ENCODE measurements at places on chromosomes 2 and 18.

DNA sequence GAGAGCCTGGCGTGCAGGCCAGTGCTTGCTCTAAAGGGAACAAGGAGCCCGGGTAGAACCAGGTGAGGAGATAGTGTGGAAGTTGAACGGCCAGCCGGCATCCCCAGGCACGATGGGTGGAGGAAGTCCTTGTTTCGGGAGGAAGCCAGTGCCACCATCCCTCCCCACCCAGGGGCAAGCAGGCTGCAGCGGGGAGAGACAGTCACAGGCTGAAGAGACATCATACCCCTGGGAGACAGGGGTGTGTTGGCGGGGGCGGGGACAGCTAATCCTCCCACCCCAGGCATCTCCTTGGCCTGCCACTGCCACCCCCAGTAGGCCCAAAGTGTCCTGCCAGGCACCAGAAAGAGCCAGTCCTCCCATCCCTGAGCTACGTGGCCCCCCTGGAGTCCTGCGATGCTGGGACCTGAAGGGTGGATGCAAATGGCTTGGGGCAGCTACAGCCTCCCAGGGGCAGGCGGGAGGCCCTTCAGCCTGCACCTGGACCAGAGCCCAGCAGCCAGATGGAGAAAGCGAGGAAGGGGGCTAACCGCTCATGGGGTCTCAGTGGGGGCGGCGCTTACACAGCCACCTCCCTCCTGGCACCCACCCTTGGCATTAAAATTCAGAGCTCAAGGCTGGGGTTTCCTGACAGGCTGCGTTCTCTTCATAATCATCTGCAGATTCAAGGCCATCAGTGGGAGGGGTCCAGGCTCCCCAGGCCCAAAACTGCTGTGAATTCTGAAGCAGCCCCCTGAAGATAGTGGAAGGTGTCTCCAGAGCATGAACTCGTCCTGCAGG lies 14.8 kb upstream of the GPR55 start:
- DNase-seq = no peak

- DNase-seq = no peak
Observed at GRCh38 chr2:190755772-190756415, 107.0 kb downstream of the NAB1 start.

DNA sequence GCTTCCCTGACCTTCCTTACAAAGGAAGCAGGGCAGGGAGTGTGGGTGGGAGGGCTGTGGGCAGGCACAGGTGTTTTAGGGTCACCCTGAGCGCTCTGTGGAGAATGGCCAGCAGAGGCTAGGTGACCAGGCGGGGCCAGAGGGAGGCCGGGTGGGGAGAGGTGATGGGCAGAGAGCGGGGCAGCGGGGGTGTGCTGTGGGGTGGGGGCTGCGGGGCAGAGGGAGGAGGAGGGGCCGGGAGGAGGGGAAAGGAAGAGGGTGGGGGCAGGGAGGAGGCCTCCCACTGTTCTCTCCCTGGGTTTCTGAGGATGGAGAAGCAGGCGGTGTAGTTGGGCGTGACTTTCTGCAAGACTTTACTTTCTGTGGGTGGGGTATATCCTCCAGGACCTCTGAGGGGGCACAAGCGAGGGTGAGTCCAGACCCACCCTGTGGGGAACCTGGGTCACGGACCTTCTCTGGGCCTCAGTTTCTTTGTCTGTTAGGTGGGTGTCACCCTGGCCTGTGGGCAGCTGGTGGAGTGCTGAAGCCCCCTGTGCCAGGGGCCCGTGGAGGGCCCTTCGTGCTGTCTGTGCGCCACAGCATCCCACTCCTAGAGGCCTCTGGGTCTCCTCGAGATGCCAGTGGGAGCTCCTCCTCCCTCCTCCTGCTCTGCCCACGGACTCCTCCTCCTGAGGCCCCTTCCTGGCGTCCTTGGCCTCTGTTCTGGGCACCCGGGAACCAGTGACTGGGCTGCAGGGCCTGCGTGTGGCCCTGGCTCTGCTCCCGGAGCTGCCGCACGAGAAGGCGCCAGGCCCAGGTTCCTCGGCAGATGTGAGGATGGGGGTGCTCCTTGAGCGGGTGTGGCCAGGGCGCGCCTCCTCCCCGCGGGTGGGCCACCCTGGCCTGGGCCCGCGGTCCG lies 6.3 kb upstream of the NEU4 start:
- DNase-seq = no peak

DNA sequence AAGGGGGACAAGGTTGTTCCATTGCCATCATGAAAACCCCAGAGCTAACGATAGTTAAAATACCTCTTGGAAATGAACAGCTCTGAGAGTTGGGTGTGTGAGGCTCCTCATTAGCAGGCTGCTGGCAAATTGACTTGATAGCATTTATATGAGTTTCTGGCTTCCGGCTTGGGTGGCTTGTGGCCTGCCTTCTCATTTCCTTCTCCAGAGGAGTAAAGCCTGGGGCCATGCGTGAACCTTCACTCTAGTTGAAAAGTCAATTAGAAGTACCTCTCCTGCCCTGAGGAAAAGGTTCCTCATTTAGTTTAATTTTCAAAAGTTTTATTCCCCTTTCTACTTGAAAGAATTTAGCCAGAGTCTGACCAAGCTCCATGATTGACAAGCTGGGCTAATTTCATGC lies 67.1 kb downstream of the MGAT5 start:
- DNase-seq = no peak

GRCh38 chr2:106708209-106708608 lies 177.8 kb downstream of the ST6GAL2 start:
- no peak for DNase-seq

DNA sequence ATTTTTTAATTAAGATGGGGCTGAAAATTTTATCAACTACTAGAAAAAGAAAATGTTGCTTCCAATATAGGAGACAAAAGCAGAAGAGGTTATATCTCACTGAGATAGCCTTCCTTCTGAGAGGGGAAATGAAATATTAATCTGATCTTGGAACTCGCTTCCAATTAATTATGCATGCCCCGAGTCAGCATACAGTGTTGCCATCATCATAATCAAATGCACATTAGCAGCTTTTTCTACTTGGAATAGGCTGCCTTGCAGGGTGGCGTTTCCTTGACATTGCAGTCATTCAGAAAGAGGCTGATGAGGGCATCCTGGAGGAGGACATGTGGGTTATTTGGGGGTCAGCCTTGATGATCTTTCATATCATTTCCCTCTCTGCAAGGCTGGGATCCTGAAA lies 18.4 kb upstream of the RPL37A start:
- no peak for DNase-seq

- DNase-seq = no peak
Observed at GRCh38 chr2:41194230-41194629, 742.3 kb upstream of the SLC8A1 start.

GRCh38 chr2:216649574-216649973 lies 16.4 kb downstream of the IGFBP2 start:
- no peak for DNase-seq

- no peak for DNase-seq
Observed at GRCh38 chr2:144026753-144027152, 493.2 kb downstream of the ZEB2 start.

DNA sequence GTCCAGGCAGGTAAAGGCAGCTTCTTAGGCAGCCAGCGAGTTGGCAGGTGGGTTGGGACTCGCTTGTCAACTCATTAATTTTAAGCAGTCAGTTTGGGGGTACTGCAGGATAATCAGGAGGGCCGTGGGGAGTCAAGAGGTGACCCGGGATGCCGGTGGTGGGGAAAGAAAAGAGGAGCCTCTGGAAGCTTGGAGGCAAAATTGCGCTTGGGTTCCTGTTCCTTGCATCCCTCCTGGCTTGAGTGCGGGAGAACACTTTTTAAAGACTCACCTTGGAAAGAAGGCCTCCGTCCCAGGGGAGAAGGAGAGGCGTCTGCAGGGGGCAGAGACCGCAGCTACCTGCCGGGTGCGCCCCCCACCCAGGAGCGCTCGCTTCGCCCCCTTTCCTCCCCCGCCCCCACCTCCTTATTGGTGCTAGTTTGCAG lies at the start of gene KCNJ3:
Gene KCNJ3, plus strand, starts transcription at position 400 of the 425 bp plus-strand sequence. CDS start 81 bp downstream, outside the sequence.
- DNase-seq = no peak

DNA sequence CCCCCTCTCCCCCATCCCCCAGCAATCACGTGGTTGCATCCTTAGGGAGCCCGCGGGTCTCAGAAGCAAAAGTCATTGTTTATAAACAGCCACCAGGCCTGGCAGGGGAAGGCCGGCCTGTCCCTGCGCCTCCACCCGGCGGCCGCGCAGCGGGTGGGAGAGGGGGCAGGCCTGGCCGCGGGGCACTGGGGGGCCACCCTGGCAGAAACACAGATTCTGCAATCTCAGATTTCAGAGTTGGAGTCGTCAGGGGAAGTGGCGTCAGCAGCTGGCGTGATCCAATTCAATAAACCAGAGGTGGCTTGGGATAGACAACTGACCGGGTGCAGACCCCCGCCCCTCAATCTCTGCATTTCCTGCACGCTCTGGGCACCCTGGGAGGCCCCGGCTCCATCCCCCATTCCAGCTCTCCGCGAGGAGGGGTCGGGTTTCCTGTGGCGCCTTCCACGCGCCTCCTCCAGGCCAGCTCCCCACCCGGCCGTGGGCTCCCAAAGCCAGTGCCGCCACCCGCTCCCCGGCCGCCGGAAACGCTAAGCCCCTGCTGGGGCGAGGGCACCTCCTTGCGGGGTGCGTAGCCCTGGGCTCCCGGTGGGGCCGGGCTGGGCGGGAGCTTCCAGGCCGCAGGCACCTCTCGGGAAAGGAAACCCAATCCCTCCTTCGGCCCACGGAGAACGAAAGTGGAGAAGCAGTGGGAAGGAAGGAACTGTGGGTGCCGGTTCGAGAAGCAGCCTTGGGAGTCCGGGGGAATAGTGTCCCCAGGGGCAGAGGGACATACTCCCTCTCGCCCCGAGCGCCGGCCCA lies 1.1 kb downstream of the BIN1 start:
- DNase-seq = no peak

- no peak for DNase-seq
Observed at GRCh38 chr2:178397002-178397605, 53.9 kb downstream of the PRKRA start.

GRCh38 chr2:141522048-141522447 lies 608.8 kb downstream of the LRP1B start:
- no peak for DNase-seq

GRCh38 chr2:68371581-68371980 lies 6.5 kb downstream of the PLEK start:
- DNase-seq = no peak

DNA sequence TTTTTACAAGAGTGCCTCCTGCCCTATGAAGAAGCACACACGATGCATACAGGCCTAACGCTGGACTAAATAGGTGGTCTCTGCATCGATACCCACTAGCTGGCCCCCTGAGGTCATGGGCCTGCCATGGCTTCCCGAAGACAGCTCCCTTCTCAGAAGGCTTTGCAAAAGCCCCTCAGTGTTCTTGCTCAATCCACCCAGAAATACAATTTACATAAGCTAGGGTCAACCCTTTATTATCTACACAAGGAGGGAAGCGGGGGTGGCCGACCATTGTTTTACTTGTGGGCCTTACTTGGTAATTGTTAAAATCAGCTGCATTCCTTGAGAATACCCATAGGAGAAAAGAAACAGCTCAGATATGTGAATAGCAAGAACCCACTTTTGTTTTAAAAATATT lies 28.5 kb downstream of the UXS1 start:
- no peak for DNase-seq

- no peak for DNase-seq
Observed at GRCh38 chr18:3071676-3072075, 58.7 kb upstream of the LPIN2 start.

- DNase-seq = no peak
Observed at GRCh38 chr2:143934626-143935481, 585.1 kb downstream of the ZEB2 start.

DNA sequence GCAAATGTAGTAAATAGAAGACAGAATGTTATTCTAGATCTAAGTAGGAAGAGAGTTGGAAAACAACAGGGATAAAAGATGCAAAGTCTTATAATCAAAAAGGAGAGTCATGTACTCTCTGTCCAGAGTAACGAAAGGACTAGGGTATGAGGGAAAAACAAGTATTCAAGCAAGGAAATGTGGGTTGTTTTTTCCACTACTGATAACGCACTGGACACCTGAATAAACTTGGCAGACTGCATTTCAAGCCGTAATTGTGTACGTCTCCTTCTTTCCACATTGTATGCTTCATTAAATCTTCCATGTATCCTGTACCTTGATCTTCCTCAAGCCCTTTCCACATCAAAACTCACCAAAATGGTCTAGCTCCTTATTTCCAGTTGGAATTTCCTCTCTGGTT lies 420.6 kb downstream of the ZEB2 start:
- DNase-seq = no peak

DNA sequence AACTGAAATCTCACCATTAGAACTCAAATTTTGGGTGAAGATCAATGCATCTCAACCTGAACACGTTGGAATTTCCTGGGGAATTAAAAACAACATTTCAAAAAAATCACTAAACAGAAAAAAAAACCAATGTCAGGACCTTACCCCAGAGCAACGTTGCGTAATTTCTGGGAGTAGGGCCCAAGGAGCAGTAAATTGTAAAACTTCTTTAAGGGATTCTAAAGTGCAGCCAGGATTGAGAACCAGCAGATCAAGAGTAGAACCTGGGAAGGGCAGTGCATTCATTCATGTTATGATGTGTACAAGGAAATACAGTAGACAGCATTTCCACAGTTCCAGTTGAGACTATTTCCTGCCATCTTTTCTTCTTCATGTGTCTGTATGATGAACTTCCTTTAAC lies 56.9 kb downstream of the RHBDD1 start:
- DNase-seq = no peak

DNA sequence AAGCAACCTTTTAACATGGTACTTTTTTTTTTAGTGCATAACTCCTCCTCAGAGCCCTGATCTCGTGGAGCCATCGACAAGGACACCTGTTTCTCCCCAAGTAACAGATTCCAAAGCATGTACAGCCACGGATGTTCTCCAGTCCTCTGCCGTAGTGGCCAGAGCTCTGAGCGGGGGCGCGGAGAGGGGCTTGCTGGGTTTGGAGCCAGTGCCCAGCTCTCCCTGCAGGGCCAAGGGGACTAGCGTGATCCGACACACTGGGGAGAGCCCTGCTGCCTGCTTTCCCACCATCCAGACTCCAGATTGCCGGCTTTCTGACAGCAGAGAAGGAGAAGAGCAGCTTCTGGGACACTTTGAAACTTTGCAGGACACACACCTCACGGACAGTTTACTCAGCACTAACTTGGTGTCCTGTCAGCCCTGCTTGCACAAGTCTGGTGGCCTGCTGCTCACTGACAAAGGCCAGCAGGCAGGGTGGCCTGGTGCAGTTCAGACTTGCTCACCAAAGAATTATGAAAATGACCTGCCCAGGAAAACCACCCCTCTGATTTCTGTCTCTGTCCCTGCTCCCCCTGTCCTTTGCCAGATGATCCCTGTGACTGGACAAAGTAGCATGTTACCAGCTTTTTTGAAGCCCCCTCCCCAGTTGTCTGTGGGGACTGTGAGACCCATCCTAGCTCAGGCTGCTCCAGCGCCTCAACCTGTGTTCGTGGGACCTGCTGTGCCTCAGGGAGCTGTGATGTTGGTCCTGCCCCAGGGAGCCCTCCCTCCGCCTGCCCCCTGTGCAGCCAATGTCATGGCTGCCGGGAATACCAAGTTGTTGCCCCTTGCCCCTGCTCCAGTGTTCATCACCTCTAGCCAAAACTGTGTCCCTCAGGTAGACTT lies 4.5 kb downstream of the KLF11 start:
- DNase-seq = no peak

GRCh38 chr2:105454801-105455485 lies 56.1 kb upstream of the FHL2 start:
- no peak for DNase-seq

GRCh38 chr18:24054130-24054529 lies 39.6 kb downstream of the TTC39C start:
- DNase-seq = no peak

GRCh38 chr2:34096562-34097171 lies 497.6 kb upstream of the FAM98A start:
- DNase-seq = no peak
